Right cardiac atrium (tissue), 5 donors: ENCODE measurements at places on chromosomes 2 and 18. TPM values are rescaled to one million over a fixed set of nuclear protein-coding genes. Genes with fewer than 3 reads are reported as not detected.

HDHD2 gene
- total RNA-seq, result 35.4 TPM

GRCh38 chr18:13520306-13520705, 206.1 kb downstream of the FAM210A start:
- peak; percentile 82 for DNase-seq

GRCh38 chr18:4551001-4551360, 95.9 kb upstream of the DLGAP1 start:
- no peak for DNase-seq

AUP1 gene
- 63.6 TPM for total RNA-seq

- no peak for DNase-seq
Observed at GRCh38 chr2:130369311-130369964, 13.6 kb downstream of the PTPN18 start.

DNA sequence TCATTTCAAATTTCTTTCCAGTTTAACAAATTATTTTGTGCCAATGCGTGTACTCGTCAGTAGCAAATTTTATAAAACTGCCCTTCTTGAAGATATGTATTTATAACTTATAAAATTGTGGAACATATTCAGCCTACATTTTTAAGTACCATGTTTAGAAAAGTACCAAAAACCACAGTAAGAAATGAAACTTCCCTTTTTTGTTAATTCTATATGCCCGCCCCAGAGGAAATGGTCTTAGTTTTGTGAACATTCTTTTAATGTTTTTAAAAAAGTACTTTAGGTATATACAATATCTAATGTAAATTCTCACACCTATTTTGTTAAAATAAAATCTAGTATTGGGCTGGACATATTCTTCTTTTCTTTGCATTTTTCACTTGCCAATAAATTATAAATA, 1.2 kb downstream of the UGT1A9 start:
- no peak for DNase-seq

GRCh38 chr2:14656146-14656545, 23.6 kb downstream of the LRATD1 start:
- no peak for DNase-seq
